Heart left ventricle (tissue), 16 donors: ENCODE measurements at places on chromosomes 3 and 15. TPM values are rescaled to one million over a fixed set of nuclear protein-coding genes. Genes with fewer than 3 reads are reported as not detected.
A peak's percentile ranks its signal among the peaks of the same experiment; 100 is the strongest.

- no peaks in the 10 kb centered on the region for H3K27me3 ChIP-seq
- H3K4me3 ChIP-seq: no peak overlapping the region
- H3K27ac ChIP-seq: no peak overlapping the region
- H3K36me3 ChIP-seq: no peaks in the 10 kb centered on the region
- no peak for DNase-seq
Observed at GRCh38 chr3:189144645-189145044, 27.1 kb upstream of the TPRG1 start.

GRCh38 chr3:62084558-62084957 lies 288.8 kb downstream of the FEZF2 start:
- H3K4me3 ChIP-seq: no peak overlapping the region
- DNase-seq: no peak
- H3K27me3 ChIP-seq: no peaks in the 10 kb centered on the region
- H3K27ac ChIP-seq: no peak overlapping the region

GRCh38 chr15:43105077-43105736 lies 631 bp downstream of the UBR1 start:
- peaks cover 12% of the 10 kb centered on the region for H3K36me3 ChIP-seq
- peak overlapping the region; percentile 92 for H3K27ac ChIP-seq
- H3K4me1 ChIP-seq: peaks cover 23% of the 10 kb centered on the region
- no peaks in the 10 kb centered on the region for H3K27me3 ChIP-seq
- DNase-seq: no peak
- H3K4me3 ChIP-seq: peak overlapping the region; percentile 71

DNA sequence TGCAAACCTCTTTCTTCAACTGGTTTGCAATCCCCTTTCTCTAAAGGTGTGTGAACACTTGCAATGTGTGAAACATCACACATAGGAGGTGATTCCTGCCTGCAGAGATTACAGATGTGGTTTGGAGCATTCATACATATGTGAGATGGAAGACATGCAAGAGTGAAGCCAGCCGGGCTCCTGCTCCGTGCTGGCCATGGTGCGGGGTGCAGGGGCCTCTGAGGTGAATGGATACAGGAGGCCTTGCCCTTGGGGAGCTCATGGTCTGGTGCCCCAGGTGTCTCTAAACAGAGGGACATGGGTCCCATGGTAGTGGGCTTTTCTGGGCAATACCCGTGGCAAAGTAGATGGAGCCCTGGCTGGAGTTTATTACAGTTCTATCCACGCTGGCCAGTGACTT lies 6.0 kb downstream of the SLC6A11 start:
- H3K4me1 ChIP-seq: no peaks in the 10 kb centered on the region
- no peak overlapping the region for H3K4me3 ChIP-seq
- H3K27me3 ChIP-seq: peaks cover 17% of the 10 kb centered on the region
- H3K27ac ChIP-seq: no peak overlapping the region
- DNase-seq: no peak

SLC28A2 gene
- not detected for total RNA-seq
